Adrenal gland (tissue), 19 donors: ENCODE measurements at places on chromosomes 16 and 17.

GRCh38 chr17:71976011-71976649 lies 144.7 kb upstream of the SOX9 start:
- peak; percentile 66 for DNase-seq

DNA sequence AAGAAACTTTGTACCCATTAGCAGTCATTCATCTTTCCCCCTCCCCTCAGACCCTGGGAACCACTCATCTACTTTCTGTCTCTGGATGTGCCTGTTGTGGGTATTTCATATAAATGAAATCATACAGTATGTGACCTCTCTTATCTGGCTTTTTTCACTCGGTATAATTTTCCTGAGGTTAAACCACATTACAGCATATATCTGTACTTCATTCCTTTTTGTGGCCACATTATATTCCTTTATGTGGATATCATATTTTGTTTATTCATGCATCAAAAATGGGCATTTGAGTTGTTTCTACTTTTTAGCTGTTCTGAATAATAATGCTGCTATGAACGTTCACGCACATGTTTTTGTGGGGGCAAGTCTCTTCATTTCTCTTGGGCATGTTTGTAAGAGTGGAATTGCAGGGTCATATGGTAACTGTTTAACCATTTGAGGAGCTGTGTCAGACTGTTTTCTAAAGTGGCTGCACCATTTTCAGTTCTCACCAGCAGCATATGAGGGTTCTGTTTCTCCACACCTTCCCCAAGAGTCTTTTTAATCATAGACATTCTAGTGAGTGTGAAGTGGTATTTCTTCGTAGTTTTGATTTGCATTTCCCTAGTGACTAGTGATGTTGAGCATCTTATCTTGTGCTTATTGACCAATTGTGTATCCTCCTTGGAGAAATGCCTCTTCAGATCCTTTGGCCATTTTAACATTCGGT lies 3.8 kb downstream of the SNX29 start:
- no peak for DNase-seq

- DNase-seq: peak; percentile 91
These were observed at the start of gene PCGF2 for GRCh38 chr17:38748149-38748891. Gene PCGF2, minus strand, starts transcription at chr17:38748336. Its CDS starts 7,934 bp downstream, at chr17:38740402.

- no peak for DNase-seq
These were observed 272.8 kb upstream of the KCNJ16 start for GRCh38 chr17:69802045-69802740.

GRCh38 chr16:35352431-35352830 lies 1893.0 kb downstream of the TP53TG3F start:
- no peak for DNase-seq

DNA sequence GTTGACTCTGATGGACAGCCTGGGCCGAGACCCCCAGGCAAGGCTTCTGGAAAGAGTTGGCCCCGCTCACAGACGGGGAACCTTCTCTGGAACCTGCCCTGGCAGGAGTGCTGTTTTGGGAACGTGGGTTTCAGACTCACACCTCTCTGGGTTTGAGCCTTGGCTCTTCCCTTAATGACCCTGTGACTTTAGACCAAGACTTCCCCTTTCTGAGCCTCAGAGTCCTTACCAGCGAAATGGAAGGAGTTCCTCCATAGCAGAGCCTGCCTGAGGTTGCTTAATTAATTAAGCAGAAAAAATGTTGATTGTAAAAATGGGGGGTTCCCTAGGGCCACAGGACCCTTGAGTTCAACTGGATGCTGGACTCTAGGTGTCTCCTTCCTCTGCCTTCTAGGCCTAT lies 408.2 kb downstream of the SEC14L1 start:
- no peak for DNase-seq

DNA sequence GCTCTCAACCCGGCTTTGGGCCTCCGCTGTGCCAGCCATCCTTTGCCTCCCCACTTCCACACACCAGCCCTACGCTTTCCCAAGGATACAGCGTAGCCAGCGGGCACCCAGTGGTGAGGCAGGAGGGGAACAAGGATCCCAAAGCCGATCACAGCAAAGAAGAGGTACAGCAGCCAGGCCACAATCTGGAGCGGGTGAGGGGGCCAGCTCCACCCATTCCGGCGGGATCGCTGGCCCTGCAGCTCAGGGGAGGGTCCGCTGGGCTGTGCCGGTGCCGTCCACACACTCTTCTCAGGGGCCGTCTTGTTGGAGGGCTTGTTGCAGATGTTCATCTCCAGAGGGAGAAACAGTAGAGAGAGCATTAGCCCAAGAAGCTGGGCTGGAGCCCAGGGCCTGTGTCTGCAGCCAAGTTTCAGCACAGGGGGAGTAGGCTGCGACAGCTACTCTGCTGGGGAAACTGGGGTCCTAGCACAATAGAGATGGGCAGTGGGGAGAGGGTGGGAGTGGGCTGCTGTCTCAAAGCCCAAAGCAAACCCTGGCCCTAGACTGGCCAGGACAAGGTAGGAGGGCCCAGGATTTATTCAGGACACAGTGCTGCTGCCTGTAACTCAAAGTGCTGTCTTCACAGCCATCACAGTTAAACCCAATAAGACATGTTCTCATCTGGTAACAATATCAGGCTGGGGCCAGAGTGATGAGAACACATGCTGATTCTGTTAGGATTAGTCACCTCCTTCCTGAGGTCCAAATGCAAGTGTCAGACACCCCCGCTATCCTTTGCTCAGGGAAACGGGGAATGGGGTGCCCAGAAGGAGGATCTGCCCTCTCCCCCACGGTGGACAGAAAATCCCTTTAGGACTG lies 9.9 kb downstream of the ZDHHC1 start:
- DNase-seq: no peak

- no peak for DNase-seq
These were observed 158.1 kb downstream of the VPS53 start for GRCh38 chr17:556431-556995.

DNA sequence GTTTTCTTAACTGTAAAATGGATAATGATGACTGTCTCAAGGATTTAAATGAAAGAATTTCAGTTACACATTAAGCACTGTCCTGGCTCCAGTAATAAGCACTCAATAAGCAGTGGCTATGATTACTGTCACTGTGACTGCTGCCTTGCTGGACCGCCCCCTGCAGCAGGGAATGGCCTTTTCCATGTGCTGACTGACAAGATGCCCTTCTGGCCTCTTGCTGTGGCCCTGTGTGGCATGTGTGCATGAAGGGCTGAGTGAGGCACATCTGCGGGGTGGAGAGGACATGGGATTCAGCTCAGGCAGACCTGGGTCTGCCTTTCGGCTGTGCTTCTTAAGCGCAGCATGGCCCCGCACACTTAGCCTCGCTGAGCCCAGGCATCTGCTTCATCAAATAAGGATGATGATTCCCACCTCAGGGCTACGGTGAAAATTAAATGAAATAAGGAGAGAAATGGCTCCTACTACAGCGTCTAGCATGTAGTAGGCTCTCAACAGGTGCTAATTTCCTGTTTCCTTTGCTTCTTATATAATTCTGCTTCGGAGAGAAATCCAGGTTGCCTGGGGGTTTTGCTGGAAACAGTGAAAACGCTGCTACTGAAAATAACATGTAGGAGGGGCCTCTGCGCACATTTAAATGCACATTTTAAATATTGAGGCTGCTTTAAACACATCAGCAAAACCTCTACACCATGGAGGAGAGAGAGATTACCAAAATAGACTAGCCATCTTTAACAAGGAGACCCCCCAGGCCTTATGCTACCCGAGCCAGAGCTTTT lies 183.9 kb downstream of the PARN start:
- no peak for DNase-seq

- no peak for DNase-seq
These were observed 244.2 kb downstream of the GSG1L start for GRCh38 chr16:27819356-27819755.

- no peak for DNase-seq
These were observed 40.4 kb upstream of the DNAH9 start for GRCh38 chr17:11557727-11558452.

DNA sequence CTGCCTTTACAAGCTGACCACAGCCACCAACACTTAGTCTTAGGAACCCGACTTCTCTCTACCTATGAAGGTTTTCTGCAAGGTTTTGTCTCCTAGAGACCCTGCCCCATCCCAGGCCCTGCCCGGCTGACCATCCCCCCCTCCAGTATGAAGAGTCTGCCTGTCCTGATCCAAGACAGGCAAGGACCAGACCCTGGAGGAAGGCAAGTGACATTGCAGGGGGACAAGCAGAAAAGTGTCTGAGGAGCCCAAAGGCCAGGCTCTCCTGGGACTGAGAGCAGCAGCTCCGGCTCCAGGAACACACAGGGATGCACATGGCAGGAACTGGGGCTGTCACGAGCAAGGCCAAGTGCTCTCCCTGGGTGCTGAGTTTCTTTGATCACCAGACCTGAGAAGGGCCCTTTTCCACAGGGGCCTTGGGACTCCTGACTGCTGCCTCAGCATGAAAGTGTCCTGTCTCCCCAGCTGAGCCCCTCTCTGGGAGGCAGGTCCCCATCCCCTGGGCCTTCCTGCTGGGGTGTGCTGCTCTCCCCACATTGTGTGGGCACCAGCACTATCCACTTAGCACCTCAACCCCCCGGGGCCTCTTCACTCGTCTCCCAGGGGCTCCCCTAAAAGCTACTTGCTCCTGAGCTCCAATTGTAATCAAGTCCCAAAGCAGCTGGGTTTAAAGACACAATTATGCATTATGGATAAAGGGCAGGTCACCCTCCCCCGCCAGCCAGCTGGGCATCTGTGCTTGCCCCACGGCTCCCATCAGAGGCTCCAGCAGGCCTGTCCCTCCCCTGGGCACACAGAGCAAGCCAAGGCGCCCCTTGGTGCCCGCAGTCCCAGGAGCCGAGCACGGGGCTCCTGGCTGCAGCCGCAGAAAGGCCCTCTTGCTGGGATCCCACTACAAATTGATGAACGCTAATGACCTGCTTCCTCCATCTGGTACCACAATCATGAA lies 11.6 kb upstream of the CACNG4 start:
- no peak for DNase-seq

DNA sequence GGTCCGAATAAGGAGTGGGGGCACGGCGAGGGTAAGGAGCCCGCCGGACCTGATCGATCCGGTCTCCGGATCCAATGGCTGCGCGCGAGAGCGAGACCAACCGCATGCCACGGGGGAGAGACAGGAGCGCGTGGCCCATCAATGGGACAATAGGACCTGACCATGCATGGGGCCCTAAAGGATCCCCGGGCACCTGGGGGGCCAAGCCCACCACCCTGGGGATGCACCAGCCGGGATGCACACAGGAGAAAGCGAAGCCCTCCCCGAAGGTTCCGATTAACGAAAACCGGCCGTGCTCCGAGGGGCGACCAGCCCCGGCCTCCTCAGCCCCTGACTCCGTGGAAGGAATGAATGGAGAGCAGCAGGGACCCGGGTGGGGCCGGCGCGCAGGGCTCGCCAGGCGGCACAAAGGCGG lies 525 bp downstream of the JPT1 start:
- no peak for DNase-seq

GRCh38 chr16:19463468-19464315 lies 46.0 kb downstream of the TMC5 start:
- no peak for DNase-seq

- DNase-seq: no peak
These were observed 358.5 kb upstream of the ERCC4 start for GRCh38 chr16:13561291-13562070.
